RPMI7951 (cell line): ENCODE measurements at places on chromosomes 1 and 21. TPM values are rescaled to one million over a fixed set of nuclear protein-coding genes. Genes with fewer than 3 reads are reported as not detected.

The SH3BGRL3 gene
- 224 and 307 TPM in 2 replicates for total RNA-seq

The TMPRSS2 gene
- total RNA-seq, result 0.39 TPM in 1 of 2 replicates, not detected in the other

The SH2D5 gene
- total RNA-seq, result 0.20 and 0.24 TPM in 2 replicates

The C1orf87 gene
- total RNA-seq, result not detected in 2 replicates

The OR2M5 gene
- not detected in 2 replicates for total RNA-seq

The PRAMEF1 gene
- total RNA-seq, result not detected in 2 replicates

The LCE1B gene
- total RNA-seq, result not detected in 2 replicates

The IL19 gene
- total RNA-seq, result 0.24 TPM in 1 of 2 replicates, not detected in the other

The USP1 gene
- 70.8 and 72.9 TPM in 2 replicates for total RNA-seq

The BSND gene
- total RNA-seq, result not detected in 2 replicates

The PRDM16 gene
- total RNA-seq, result not detected in 2 replicates

The SYT6 gene
- not detected in 2 replicates for total RNA-seq

The TLR5 gene
- 0.20 TPM in 1 of 2 replicates, not detected in the other for total RNA-seq

The RIPPLY3 gene
- not detected in 2 replicates for total RNA-seq

The CLCA1 gene
- total RNA-seq, result not detected in 2 replicates

The ITGB2 gene
- total RNA-seq, result not detected in 2 replicates

The METTL18 gene
- total RNA-seq, result 13.1 and 15.0 TPM in 2 replicates

The CACNA1S gene
- total RNA-seq, result not detected in 2 replicates

The GBP6 gene
- total RNA-seq, result not detected in 2 replicates

The AMY2A gene
- not detected in 2 replicates for total RNA-seq

The MEX3A gene
- 2.1 and 2.4 TPM in 2 replicates for total RNA-seq

The GPR161 gene
- 5.4 and 6.3 TPM in 2 replicates for total RNA-seq

The PIGR gene
- not detected in 2 replicates for total RNA-seq

The ACOT11 gene
- total RNA-seq, result 0.39 and 0.60 TPM in 2 replicates

The GABRD gene
- 1.3 TPM in 1 of 2 replicates, not detected in the other for total RNA-seq

The SYCP1 gene
- not detected in 2 replicates for total RNA-seq

The HP1BP3 gene
- total RNA-seq, result 256 and 283 TPM in 2 replicates

The SH2D2A gene
- 0.48 TPM in 1 of 2 replicates, not detected in the other for total RNA-seq

The FTCD gene
- total RNA-seq, result 0.20 and 0.36 TPM in 2 replicates

The SPATA45 gene
- not detected in 2 replicates for total RNA-seq

The KCNJ15 gene
- total RNA-seq, result 13.2 and 18.9 TPM in 2 replicates

The MYOM3 gene
- under 0.01 and 0.12 TPM in 2 replicates for total RNA-seq

The RPL5 gene
- total RNA-seq, result 1,182 and 1,311 TPM in 2 replicates

The TMIGD3 gene
- total RNA-seq, result not detected in 2 replicates

The GNAT2 gene
- 0.29 TPM in 1 of 2 replicates, not detected in the other for total RNA-seq

The AADACL4 gene
- not detected in 2 replicates for total RNA-seq

The OR2L8 gene
- total RNA-seq, result not detected in 2 replicates

The CDC20 gene
- 410 and 459 TPM in 2 replicates for total RNA-seq

The LAPTM5 gene
- 70.7 and 82.5 TPM in 2 replicates for total RNA-seq

The TTC34 gene
- under 0.01 and 0.12 TPM in 2 replicates for total RNA-seq

The SOX13 gene
- 4.4 and 7.2 TPM in 2 replicates for total RNA-seq

The TDRD5 gene
- not detected in 2 replicates for total RNA-seq

The ZNF648 gene
- total RNA-seq, result not detected in 2 replicates

The C1orf141 gene
- not detected in 2 replicates for total RNA-seq

The RRP15 gene
- total RNA-seq, result 5.3 and 6.2 TPM in 2 replicates

The EXO1 gene
- 23.4 and 29.9 TPM in 2 replicates for total RNA-seq

The LEMD1 gene
- not detected in 2 replicates for total RNA-seq

The DMRTA2 gene
- 0.12 and 0.20 TPM in 2 replicates for total RNA-seq

The RAP1GAP gene
- total RNA-seq, result 0.59 and 0.96 TPM in 2 replicates

The PCBP3 gene
- total RNA-seq, result 4.0 and 8.4 TPM in 2 replicates

The ETNK2 gene
- 10.4 and 12.4 TPM in 2 replicates for total RNA-seq

The IGSF9 gene
- total RNA-seq, result not detected in 2 replicates

The SLC35D1 gene
- total RNA-seq, result 12.8 and 12.9 TPM in 2 replicates

The SEMA4A gene
- total RNA-seq, result 0.20 and 0.36 TPM in 2 replicates

The CLIC6 gene
- total RNA-seq, result not detected in 2 replicates

The GSTM4 gene
- 30.6 and 34.5 TPM in 2 replicates for total RNA-seq

The ASPM gene
- 101 and 119 TPM in 2 replicates for total RNA-seq

The UBL4B gene
- 0.24 TPM in 1 of 2 replicates, not detected in the other for total RNA-seq

The PCP4 gene
- total RNA-seq, result not detected in 2 replicates
